Cardiac muscle cell (in vitro differentiated cells and primary cell): ENCODE measurements at places on chromosomes 12 and 14. TPM values are rescaled to one million over a fixed set of nuclear protein-coding genes. Genes with fewer than 3 reads are reported as not detected.

DNA sequence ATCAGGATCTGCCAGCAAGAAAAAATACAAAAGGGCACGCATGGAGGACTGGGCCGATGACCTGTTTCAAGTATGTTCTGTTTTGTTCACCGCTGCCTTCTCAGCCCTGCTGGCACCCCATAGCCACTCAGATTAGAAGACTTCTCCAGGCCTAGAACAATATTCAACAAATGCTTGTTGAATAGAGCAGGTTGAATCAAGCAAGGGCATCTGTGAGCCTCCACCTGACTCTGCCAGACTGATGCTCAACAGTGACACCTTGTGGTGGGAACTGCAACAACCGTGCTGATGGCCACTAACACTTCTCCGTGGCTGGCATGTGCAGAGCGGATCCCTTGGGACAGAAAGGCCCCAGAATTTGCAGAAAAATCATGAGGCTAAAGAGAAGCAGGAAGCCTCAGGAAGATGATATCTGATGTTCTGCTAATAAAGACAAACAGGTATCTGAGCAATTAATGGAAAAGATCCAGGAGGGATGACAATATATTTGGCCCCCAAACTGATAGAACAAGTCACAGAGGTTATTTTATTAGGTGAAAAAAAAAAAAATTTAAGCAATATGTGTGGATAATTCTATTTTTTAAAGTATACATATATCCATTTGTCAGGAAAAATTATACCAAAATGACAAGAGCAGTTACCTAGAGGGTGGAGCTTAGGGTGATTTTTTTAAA lies 114.3 kb downstream of the KSR2 start:
- DNase-seq, result peak; percentile 63

- no peak for DNase-seq
Measured at GRCh38 chr14:50035214-50035613, 81.2 kb downstream of the VCPKMT start.

Gene MBIP
- 12.6 and 13.1 TPM in 2 replicates for total RNA-seq

Gene RNASE1
- total RNA-seq, result 1.3 and 3.6 TPM in 2 replicates

Gene MMP17
- total RNA-seq, result not detected in 2 replicates

GRCh38 chr12:106239241-106239950 lies 8.4 kb downstream of the CKAP4 start:
- DNase-seq, result no peak
